ENCODE measurements at places on chromosomes 1 and 21.

DNA sequence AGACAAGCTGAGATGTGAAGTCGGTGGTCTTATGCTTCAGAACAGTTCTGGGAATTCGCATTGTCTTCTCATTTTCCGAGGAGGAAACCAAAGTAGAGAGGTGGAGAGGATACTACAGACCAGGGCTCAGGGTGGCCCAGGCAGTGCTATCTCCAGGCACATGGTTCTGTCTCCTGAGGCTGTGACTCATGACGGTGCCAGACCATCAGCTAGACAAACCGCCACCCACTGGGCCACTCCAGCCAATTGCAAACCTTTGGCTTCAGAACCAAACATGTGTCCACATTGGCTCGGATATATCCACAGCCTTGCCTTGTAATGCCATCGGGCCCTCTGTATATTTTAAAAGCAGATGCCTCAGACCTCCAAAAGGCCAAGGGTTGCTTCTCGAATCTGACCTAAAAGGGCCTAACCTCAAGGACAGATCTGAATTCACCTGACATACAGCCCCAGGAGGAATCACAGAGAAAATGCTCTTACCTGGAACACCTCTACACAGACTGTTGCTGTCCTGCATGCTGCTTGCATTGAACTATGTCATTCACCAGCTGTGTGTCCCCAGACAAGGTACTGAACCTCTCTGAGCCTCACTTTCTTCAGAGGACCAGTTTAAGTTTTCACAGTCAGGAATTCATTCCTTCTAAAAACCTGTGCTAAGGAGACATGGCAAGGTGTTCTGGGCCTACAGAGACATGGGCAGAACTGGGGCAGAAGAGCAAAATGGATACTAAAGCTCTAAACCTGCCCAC is 224.9 kb upstream of the JUN start:
- no peak for DNase-seq

DNA sequence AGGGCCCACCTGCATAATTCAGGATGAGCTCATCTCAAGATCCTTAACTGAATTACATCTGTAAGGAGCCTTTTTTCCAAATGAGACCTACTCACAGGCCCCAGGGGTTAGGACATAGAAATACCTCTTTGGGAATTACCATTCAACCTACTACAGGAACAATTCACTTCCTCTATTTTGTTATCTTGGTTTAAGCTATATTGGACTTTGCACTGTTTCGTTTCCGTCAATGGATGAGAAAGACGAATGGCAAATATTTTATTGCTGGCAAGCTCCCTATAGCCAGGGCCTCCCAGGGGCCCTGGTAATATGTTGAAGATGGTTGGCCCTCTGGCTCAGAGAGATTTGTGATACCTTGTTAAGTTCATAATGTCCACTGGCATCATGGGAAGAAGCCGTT is 384.2 kb upstream of the DUSP10 start:
- no peak for DNase-seq

- DNase-seq = no peak
These were observed 47.3 kb downstream of the NEGR1 start for GRCh38 chr1:72235062-72235461.

- no peak for DNase-seq
These were observed 17.6 kb downstream of the MAPKAPK2 start for GRCh38 chr1:206702260-206702659.

GRCh38 chr1:43049481-43049880 is 90.8 kb upstream of the SLC2A1 start:
- no peak for DNase-seq

DNA sequence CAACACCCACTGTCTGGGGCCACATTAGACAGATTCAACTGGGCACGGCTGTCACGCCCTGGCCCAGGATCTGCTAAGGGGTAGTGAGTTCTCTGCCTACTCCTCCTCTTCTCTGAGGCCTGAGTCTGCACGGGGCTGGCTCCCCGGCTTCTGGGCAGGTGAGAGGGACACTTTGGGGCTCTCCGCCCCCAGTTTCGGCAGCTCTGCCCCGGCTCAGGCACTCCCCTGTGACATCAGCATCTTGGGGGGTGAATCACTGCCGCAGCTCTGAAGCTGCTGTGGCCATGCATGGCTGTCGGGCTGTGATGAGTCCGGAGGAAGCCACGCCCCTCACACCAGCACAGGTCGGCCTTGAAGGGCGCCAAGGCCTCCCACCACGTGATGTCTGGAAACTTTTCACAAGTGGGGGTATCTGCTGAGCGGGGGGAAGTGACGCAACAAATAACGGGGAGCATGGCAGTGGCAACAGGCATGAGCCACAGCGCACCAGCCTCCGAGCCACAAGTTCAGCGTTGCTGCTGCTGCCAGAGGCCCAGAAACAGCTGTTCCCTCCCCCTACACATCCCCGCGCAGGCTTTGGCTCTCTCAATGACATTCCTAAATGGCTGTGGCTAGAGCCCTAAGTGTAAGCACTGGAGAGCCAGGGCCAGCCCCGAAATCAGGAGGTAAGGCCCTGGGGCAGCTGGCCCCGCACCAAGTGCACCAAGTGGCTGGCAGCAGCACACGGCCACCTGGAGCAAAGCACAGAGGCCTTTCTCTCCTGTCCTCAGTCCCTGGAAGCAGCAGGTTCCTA is 26.3 kb downstream of the ZBTB17 start:
- DNase-seq = peak; percentile 77

- DNase-seq = no peak
These were observed 12.4 kb downstream of the VANGL1 start for GRCh38 chr1:115654125-115654524.

- DNase-seq = no peak
These were observed 36.6 kb downstream of the LUZP1 start for GRCh38 chr1:23132033-23132432.

DNA sequence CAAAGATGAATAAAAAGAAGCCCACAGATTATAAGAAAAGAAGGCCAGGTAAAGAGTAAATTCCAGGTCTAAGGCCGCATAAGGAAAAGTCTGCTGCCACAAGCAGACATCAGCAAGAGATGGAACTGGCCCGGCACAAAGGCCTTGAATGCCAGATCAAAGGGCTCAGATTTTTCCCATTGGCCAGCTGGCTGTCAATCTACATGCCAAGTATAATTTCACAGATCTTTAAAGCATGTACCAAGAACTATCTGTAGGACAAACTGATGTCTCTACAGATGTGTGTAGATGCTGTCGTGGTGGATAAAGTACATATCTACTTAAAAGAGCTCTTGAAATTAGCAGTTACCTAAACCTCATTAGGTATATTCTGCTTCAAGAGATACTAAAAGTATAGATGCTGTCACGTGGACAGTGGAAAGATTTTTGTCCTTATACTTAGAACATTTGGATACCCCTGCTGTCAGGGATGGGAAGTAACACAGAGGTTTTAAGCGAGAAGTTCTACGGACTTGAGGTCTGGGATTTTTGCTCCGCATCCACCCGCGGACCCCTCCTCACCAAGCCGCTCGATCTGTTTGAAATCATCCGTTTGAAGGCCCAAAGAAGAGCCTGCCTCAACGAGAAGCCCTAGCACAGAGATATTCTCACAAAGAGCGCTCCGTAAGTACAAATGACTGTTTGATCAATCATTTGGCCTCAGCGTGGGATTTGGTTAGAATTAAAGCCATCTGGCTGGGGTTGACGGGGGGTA is 10.1 kb downstream of the GLIS1 start:
- no peak for DNase-seq

DNA sequence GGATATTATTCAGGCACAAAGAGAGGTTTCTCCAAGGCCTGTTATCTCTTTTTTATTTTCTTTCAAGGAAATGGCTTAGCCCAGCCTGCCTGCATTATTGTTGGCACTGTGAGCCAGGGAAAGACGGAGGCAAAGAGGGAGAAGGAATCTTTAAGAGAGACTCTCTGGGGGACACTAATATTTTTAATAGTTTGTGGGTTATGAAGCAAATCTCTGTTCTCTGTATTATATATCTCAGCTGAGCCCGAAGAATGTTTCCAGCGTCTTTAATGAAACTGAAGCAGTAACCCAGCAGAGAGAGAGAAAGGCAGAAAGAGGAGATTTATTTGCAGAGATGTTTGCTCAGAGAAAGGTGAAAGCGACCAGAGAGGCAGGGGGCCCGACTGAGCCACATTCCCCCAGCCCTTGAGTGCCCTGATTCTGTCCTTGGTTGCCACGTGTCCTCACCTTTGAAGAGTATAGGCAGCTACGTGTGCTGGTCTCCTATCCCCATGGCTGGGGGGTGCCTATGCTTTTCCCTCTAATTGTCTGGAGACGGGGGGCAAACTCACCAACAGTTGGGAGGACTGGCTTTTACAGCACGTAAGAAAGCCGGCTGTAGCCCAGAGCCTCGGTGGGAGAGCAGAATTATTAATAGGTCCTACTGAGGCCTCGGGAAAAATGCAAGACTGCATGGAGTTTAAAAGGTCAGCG is 166.4 kb downstream of the TRABD2B start:
- no peak for DNase-seq

DNA sequence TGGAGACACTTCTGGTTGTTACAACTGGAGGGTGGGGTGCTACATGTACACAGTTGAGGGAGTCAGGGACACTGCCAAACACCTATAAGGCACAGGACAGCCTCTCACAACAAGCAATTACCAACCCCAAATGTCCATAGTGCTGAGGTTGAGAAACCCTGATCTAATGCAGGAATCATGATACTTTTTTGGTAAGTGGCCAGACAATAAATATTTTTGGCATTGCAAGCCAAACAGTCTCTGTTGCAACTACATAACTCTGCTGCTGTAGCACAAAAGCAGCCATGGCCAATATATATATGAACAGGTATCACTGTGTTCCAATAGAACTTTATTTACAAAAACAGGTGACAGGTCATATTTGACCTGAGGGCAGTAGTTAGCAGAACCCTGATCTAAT is 177.5 kb downstream of the ASTN1 start:
- DNase-seq = no peak

GRCh38 chr1:41649396-41650027 is 165.0 kb upstream of the EDN2 start:
- no peak for DNase-seq

- DNase-seq = no peak
These were observed 23.3 kb downstream of the LRRC41 start for GRCh38 chr1:46280092-46280491.

- DNase-seq = no peak
These were observed 200.7 kb downstream of the CHRM3 start for GRCh38 chr1:239587066-239587465.

GRCh38 chr1:6281511-6282402 is 20.9 kb upstream of the GPR153 start:
- no peak for DNase-seq

DNA sequence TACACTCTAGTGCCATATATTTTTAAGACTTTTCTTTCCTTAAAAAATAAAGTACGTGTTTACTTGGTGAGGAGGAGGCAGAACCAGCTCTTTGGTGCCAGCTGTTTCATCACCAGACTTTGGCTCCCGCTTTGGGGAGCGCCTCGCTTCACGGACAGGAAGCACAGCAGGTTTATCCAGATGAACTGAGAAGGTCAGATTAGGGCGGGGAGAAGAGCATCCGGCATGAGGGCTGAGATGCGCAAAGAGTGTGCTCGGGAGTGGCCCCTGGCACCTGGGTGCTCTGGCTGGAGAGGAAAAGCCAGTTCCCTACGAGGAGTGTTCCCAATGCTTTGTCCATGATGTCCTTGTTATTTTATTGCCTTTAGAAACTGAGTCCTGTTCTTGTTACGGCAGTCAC is 25.2 kb downstream of the PSEN2 start:
- DNase-seq = no peak

DNA sequence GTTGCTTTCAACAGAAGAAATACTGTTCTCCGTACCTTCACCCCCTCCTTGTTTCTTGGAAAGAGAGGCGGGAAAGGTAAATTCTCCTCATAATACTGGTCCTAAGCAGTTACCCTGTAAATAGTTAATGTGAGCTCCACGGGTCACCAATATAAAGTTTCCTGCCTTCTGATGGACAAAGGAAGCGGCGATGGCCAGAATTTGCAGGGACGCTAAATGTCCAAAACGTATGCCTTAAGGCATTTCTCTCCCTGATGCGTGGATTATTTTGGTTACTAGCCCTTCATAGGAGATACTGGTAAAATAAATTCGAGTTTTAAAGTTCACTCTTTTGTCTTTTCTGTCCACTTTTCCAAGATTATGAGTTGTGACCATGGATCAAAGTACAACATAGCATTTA is 898 bp upstream of the PTGS2 start:
- no peak for DNase-seq

DNA sequence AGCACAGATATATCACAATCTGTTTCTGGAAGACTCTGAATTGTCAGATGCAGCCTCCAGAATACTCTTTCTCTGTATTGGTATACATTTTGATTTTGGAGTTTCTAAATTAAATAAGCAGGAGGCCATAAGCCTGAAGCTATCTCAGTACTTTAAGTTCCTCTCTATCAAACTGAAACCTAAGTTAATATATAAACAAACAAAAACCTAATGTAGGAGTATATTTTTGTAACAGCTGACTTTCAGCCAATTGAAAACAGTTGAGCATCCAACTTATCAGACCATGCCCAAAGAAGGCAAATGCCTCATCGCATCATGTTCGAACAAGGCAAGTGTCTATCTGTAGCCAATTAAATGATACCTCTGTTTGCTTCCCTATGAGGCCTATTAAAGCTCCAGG is 1054.4 kb downstream of the AMY1C start:
- DNase-seq = no peak

DNA sequence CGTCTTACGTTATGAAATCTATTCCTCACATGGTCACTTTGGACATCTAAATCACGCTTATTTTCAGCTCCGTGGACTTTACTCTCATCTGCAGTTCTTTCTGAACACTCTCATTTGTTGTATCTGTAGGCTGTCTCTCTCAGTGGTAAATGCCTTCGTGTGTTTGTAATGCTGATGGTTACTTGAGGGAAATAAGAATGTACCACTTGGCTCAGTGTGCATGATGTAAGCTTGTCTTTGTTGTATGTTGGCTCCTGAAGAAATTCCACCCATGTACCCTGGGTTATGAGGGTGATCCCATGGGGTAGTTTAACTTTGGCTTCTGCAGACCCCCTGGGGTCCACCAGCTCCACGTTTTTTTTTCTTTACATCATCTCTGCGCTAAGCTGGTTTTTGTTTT is 378.4 kb downstream of the SETD4 start:
- DNase-seq = no peak

DNA sequence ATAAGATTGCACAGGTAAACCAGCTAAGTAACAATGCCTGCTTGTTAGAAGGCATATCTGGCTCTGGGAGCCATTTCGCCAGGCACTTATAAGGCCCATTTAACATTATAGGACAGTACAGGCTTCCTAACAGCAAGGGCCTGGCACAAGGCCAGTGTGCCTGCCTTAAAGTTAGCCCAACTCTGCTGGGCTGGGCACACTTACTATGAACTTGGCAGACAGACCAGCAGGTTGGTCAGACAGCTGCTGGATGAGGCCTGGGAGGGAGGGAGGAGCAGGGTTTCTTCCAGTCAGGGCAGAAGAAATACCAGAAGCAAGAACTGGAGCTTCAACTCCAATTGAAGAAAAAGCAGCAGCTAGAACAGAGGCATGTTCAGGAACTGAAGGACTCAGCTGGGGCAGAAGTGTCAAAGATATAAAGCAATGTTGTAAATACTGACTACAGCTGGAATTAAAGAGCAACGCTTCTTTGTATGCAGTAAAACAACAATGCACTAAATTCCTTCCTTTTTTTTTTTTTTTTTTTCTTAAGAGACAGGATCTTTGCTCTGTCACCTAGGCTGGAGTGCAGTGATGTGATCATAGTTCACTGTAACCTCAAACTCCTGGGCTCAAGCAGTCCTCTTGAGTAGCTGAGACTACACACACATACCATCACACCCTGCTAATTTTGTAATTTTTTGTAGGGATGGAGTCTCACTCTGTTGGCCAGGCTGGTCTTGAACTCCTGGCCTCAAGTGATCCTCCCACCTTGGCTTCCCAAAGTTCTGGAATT is 4.9 kb downstream of the CACHD1 start:
- no peak for DNase-seq

GRCh38 chr1:215508311-215508710 is 58.8 kb upstream of the KCTD3 start:
- DNase-seq = no peak

Measured in stimulated activated CD8-positive, alpha-beta memory T cell treated with anti-CD3 and anti-CD28 coated beads, Interleukin-2, amount 100 ng/mL, for 1 hour (primary cell).